ENCODE measurements at places on chromosomes 2 and 18. TPM values are rescaled to one million over a fixed set of nuclear protein-coding genes. Genes with fewer than 3 reads are reported as not detected.

Gene NUP35
- 11.8 TPM for polyA plus RNA-seq

Gene ZNF521
- polyA plus RNA-seq: not detected

Gene POTEE
- 0.08 TPM for polyA plus RNA-seq

- H3K4me1 ChIP-seq: no peaks in the 10 kb centered on the region
- no peak overlapping the region for H3K27ac ChIP-seq
- DNase-seq: no peak
- no peak overlapping the region for H3K4me3 ChIP-seq
- H3K27me3 ChIP-seq: no peaks in the 10 kb centered on the region
Observed at GRCh38 chr2:133194777-133195335, 373.4 kb downstream of the NCKAP5 start.

- no peak overlapping the region for H3K4me3 ChIP-seq
- peaks cover 69% of the 10 kb centered on the region for H3K36me3 ChIP-seq
- H3K27ac ChIP-seq: no peak overlapping the region
- H3K4me1 ChIP-seq: peaks cover 37% of the 10 kb centered on the region
Observed at GRCh38 chr18:23538870-23539269, 35.6 kb downstream of the RMC1 start.

Gene ATP6V1C2
- polyA plus RNA-seq: not detected

DNA sequence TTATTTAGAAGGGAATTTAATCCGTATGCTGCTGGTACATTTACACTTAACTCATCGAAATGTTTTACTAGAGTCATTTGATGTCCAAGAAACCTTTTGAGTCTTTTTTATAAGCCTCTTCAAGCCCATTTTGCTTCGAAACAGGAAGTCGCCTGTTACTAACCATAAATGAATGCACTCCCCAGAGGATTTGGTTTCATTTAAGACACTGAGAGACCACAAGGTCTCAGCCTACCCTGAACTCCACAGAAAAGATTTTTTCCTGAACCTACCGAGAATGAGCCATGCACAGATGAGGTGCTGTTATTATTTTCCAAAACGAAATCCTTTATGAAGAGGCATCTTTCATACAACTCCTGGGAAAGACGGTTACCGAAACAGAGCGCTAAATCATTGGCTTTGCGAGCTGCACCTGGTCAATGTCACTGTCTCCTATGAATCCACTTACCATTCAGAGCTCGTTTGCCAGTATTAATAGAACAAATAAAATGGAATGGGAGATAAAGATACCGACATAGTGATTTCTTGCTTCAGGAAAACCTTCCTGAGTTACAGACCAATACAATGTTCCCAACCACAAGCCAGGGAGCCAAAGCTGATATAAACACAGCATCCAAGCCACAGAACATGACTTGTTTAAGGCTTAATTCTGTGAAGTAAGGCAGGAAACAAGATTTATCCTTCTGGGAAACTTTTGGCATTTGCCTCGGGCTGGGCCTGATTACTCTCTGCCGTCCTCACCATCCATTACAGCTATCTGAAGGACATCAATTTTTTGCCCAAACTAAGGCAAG is 382.1 kb downstream of the OSR1 start:
- no peaks in the 10 kb centered on the region for H3K4me1 ChIP-seq
- H3K27ac ChIP-seq: no peak overlapping the region
- no peak for DNase-seq

- no peaks in the 10 kb centered on the region for H3K36me3 ChIP-seq
- H3K27me3 ChIP-seq: no peaks in the 10 kb centered on the region
- DNase-seq: no peak
- no peaks in the 10 kb centered on the region for H3K4me1 ChIP-seq
- no peak overlapping the region for H3K4me3 ChIP-seq
- H3K27ac ChIP-seq: no peak overlapping the region
Observed at GRCh38 chr2:224029876-224030275, 9.2 kb downstream of the SERPINE2 start.

GRCh38 chr2:23347471-23348092 is 37.4 kb upstream of the KLHL29 start:
- DNase-seq: no peak
- no peaks in the 10 kb centered on the region for H3K27me3 ChIP-seq
- no peak overlapping the region for H3K4me3 ChIP-seq
- no peak overlapping the region for H3K27ac ChIP-seq
- no peaks in the 10 kb centered on the region for H3K4me1 ChIP-seq

DNA sequence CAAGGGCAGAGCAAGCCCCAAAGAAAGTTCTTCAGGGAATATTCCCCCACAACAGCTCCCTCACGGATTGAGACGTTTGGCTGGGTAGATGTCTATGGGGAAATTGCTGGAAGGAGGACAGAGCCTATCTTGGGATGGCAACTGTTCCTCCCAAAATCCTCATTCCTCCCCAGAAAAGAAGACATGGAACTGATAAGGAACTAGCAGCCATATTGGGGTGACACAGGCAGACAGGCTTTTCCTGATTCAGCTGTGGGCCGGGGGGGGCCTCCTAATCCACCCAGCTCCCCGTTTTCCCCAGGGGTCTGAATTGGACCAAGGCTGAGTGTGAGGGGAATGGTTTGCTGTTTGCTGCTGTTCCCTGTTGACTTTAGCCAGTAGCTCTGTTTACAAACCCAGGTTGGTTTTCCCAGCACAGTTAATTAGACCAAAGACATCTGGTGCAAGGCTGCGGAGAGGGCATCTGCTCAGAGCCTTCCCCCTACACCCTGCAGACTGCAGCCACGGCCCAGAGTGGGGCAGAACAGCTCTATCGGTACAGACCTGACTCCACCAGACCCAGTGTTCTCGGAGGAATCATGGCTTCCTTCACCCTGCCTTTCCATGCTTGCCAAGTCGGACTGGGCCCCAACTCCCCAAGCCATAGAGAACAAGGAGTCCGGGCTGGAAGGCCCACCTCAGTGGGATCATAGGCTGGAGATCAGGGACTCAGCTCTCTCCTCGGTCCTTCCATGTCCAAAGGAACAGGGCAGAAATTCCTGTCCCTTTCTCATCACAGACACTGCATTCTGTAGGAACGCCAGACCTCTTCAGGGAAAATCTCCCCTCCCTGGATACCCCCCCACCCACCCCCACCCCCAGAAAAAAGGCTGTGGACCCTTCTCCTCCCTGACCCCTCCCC is 1.7 kb upstream of the PKDCC start:
- no peak for DNase-seq
- no peaks in the 10 kb centered on the region for H3K4me1 ChIP-seq
- H3K4me3 ChIP-seq: no peak overlapping the region
- no peaks in the 10 kb centered on the region for H3K36me3 ChIP-seq
- peaks cover 3% of the 10 kb centered on the region for H3K27me3 ChIP-seq

Gene MROH2A
- not detected for polyA plus RNA-seq

Gene HS6ST1
- polyA plus RNA-seq: 1.6 TPM

GRCh38 chr18:11996190-11996754 is 15.0 kb downstream of the IMPA2 start:
- no peak overlapping the region for H3K4me3 ChIP-seq
- DNase-seq: no peak
- no peak overlapping the region for H3K27ac ChIP-seq
- no peaks in the 10 kb centered on the region for H3K36me3 ChIP-seq
- H3K27me3 ChIP-seq: no peaks in the 10 kb centered on the region

Gene C2orf15
- polyA plus RNA-seq: 7.8 TPM

DNA sequence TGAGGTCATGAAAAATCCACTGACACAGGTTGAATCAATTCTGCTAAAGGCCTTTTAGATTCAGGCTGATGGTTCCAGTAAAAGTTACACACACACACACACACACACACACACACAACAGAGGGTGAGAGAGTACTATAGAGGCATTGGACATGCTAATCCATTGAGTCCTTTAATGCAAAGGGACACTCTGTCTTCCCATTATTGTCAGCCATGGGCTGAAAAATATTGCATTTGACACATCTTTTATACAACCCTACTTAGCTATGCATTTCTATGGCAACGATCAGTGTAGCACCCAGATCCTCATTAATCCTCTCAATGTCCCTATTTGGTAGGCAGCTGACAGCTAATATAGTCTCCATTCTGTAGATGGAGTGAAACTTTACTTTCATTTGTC is 440.8 kb upstream of the RGPD4 start:
- DNase-seq: no peak
- H3K4me1 ChIP-seq: no peaks in the 10 kb centered on the region
- H3K27ac ChIP-seq: no peak overlapping the region
- no peaks in the 10 kb centered on the region for H3K27me3 ChIP-seq

- no peaks in the 10 kb centered on the region for H3K36me3 ChIP-seq
- no peaks in the 10 kb centered on the region for H3K4me1 ChIP-seq
- H3K4me3 ChIP-seq: no peak overlapping the region
- no peak for DNase-seq
Observed at GRCh38 chr2:62140426-62141141, 55.3 kb upstream of the B3GNT2 start.

- H3K36me3 ChIP-seq: no peaks in the 10 kb centered on the region
- no peak overlapping the region for H3K27ac ChIP-seq
- no peak for DNase-seq
- no peaks in the 10 kb centered on the region for H3K4me1 ChIP-seq
- no peaks in the 10 kb centered on the region for H3K27me3 ChIP-seq
Observed at GRCh38 chr2:207227062-207227748, 61.5 kb upstream of the KLF7 start.

GRCh38 chr18:70044632-70045031 is 97.0 kb upstream of the CD226 start:
- no peaks in the 10 kb centered on the region for H3K4me1 ChIP-seq
- H3K27me3 ChIP-seq: no peaks in the 10 kb centered on the region
- H3K36me3 ChIP-seq: no peaks in the 10 kb centered on the region

Gene STK16
- 24.4 TPM for polyA plus RNA-seq

Gene DCC
- polyA plus RNA-seq: not detected

DNA sequence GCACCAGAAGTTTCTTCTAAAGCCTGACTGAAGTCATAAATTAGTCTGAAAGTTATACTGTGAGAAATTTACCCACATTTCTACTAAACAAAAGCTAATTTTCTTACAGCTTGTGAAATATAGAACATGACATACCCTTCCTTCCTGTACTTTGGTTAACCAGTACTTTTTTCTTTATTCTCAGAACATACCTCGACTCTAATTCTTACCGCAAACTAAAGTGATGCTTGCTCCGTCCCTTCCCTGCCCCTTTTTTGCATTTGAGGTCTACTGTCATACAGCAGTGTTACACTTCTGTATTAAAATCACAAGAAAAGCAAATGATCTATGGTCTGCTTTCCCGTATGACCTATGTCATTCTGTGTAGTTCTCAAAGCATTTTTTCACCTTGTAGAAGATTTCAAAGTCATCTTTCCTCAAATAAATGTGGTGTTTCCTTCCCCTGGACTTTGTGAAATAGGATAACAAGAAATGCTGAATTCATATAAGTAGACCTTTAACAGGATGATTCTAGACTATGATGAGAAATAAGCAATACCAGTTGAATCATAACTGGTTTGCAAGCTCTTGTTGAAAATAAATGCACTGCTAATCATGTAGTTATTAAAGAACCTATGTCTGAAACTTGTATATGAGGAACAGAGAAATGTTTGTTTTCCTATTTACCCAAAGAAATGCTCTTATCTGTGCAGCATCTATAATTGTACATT is 30.4 kb downstream of the CYTIP start:
- peak overlapping the region; percentile 22 for H3K4me3 ChIP-seq
- peaks cover 89% of the 10 kb centered on the region for H3K4me1 ChIP-seq
- DNase-seq: peak; percentile 71
- H3K27me3 ChIP-seq: no peaks in the 10 kb centered on the region
- peaks cover 33% of the 10 kb centered on the region for H3K36me3 ChIP-seq

GRCh38 chr2:86135653-86136052 is 29.6 kb downstream of the PTCD3 start:
- no peak overlapping the region for H3K4me3 ChIP-seq
- H3K27me3 ChIP-seq: no peaks in the 10 kb centered on the region
- H3K27ac ChIP-seq: no peak overlapping the region
- no peaks in the 10 kb centered on the region for H3K4me1 ChIP-seq
- peaks cover 60% of the 10 kb centered on the region for H3K36me3 ChIP-seq

DNA sequence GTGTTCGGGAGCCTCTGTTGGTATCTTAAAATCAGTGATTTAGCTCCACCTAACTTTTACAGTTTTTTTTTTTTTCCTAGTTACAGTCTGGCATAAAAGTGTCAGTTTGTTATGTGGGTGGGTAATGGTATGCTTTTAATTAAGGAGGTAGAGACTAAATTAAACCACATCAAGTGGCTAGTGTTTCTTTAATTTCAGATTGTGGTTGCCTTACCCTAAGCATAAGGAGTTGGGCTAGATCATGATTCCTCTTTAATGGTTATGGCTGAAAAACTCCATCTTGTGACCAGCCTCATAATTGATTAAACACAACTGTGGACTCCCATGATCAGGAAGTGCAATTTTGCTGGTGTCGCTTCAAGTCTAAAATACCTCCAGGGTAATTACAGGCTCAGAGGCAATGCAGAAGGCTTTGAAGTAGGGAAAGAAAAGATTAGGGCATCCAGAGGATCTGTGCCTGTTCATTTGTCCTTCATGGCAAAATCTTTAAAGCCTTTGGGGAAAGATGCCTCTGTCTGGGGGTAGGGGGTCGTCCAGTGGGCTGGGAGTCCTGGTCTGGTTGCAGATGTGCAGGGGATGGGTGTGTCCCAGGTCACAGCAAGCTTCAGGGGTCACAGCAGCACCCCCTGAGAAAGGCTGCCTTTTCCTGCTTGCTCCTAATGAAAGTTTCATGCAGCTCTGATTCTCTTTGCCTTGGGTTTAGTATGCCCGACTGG is 579.2 kb downstream of the BCL11A start:
- H3K4me3 ChIP-seq: no peak overlapping the region
- H3K27ac ChIP-seq: no peak overlapping the region
- no peaks in the 10 kb centered on the region for H3K36me3 ChIP-seq
- H3K27me3 ChIP-seq: no peaks in the 10 kb centered on the region

DNA sequence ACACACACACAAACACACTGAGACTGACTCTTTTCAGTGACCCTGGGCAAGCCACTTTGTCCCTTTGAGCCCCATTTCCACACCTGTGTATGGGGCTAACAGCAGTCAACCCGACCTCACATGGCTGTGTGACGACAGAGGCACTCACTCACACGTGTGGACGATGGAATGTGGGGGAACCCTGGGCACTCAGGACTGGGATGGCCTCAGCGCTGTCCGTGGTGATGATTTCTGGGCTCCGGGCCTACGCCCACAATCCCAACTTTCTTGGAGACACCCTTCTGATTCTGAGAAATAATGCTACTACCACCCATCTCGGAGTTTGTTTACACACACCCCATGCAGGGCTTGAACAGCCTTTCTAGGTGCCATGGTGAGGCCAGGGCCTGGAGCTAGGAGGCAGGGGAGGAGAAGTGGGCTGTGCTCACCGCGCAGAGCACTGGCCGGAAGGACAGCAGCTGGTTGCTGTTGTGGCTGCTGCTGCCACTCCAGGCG is 1.5 kb downstream of the CRYBA2 start:
- peaks cover 40% of the 10 kb centered on the region for H3K27me3 ChIP-seq
- H3K4me1 ChIP-seq: no peaks in the 10 kb centered on the region
- no peak overlapping the region for H3K4me3 ChIP-seq
- no peak overlapping the region for H3K27ac ChIP-seq
- DNase-seq: no peak

Gene UGT1A6
- polyA plus RNA-seq: not detected

GRCh38 chr2:201959198-201959597 is 74.5 kb upstream of the FZD7 start:
- H3K4me3 ChIP-seq: no peak overlapping the region
- no peaks in the 10 kb centered on the region for H3K36me3 ChIP-seq
- H3K27me3 ChIP-seq: no peaks in the 10 kb centered on the region
- no peak overlapping the region for H3K27ac ChIP-seq
- peaks cover under 1% of the 10 kb centered on the region for H3K4me1 ChIP-seq
